ENCODE measurements at places on chromosomes 5 and 9. TPM values are rescaled to one million over a fixed set of nuclear protein-coding genes. Genes with fewer than 3 reads are reported as not detected.

DNA sequence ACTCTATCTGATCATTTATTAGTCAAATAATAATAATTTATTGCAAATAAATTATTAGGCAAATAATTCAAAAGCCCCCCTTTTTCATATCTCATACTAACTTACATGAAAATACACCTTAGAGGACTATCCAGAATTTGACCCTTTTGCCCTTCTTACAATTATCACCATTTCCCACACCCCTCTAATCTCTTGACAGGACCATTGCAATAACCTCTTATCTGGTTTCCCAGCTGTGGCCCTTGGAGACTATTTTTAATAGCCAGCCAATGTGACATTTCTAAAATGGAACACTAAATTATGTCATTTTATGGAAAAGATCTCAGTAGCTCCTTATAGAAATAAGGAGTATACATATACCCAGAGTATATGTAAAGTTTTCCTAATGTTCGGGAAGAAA is 588.4 kb upstream of the COX7C start:
- no peak for DNase-seq

GRCh38 chr5:179862296-179862695 is 3.7 kb upstream of the MRNIP start:
- DNase-seq, result peak; percentile 40

DNA sequence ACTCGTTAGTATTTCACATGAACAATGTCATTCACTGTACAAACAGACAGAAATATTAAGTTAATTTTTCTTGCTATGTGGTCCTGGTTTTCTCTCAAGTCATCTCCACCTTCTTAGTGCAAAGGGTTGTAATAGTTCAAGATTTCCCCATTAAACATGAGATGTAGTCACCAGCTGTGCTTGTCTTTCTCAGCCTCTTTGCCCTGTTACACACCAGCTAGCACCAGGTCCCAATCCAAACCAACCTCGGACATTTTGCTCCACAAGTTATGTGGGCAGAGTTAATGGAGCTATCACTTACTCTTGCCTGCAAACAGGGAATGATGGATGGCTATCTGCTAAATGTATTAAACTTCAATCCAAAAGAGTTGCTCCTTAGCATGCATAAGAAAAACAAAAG is 328.1 kb downstream of the TLE1 start:
- no peak for DNase-seq

DNA sequence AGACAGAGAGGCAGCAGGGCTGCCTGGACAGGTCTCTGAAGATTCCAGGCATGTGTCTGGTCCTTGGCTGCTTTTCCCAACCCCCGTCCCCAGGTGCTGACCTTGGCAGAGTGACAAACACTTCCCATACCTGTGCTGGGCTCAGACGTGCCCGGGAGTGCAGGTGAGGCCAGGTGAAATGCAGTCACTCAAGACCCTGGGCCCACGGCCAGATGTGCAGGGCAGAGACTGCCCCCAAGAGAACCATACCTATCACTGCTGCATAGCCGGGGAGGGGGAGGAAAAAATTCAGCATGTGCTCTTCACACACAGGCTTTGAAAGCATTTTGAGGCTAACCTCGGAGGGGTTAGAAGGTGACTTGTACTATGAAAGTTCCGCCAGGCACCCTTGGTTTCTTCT is 22.6 kb downstream of the CCNJL start:
- no peak for DNase-seq

DNA sequence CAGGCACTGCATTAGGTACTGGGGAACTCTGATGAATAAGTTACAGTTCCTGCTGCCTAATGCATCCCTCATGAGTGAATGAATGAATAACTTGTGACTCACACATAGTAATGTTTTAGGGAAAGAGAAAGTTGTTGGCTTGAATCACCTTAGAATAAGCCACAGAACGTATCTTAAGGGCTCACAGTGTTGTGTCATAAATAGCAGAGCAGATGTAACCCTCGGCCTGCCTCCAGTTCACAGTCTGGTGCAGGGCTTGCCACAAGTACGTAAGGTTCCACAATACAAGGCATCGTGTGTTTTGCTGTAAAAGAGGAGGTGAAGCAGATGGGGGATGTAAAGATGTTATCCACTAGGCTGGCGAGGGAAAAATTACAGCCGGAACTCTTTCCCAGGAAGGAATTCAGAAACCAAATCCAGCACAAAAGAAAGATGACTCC is 218.7 kb downstream of the TRPM3 start:
- peak; percentile 83 for DNase-seq

GRCh38 chr5:56759521-56760216 is 55.7 kb upstream of the MAP3K1 start:
- DNase-seq, result no peak

GRCh38 chr5:54537725-54538124 is 20.2 kb downstream of the SNX18 start:
- DNase-seq, result no peak

DNA sequence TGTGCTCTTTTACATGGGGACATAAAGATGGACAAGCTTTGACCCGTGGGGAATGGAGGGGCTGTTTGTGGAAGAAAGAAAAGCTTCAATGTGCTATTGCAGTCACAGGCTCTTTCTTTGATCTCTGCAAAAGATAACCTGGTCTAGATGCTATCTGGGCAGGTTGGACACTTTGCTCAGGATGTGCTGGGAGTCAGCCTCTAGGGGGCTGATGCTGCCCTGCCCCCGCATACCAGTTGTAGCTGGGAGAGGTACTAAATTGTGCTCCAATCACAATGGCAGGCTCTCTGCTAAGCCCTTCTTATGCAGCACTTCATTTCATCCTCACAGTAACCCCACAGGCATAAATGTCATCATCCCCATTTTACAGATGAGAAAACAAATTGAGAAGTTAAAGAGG is 67.2 kb downstream of the PSD2 start:
- no peak for DNase-seq

- DNase-seq, result no peak
Observed at GRCh38 chr9:98610711-98611110, 98.0 kb downstream of the GABBR2 start.

GRCh38 chr9:78112406-78112805 is 80.8 kb upstream of the GNAQ start:
- no peak for DNase-seq

GRCh38 chr5:78649211-78649695 is 681 bp upstream of the LHFPL2 start:
- no peak for DNase-seq

DNA sequence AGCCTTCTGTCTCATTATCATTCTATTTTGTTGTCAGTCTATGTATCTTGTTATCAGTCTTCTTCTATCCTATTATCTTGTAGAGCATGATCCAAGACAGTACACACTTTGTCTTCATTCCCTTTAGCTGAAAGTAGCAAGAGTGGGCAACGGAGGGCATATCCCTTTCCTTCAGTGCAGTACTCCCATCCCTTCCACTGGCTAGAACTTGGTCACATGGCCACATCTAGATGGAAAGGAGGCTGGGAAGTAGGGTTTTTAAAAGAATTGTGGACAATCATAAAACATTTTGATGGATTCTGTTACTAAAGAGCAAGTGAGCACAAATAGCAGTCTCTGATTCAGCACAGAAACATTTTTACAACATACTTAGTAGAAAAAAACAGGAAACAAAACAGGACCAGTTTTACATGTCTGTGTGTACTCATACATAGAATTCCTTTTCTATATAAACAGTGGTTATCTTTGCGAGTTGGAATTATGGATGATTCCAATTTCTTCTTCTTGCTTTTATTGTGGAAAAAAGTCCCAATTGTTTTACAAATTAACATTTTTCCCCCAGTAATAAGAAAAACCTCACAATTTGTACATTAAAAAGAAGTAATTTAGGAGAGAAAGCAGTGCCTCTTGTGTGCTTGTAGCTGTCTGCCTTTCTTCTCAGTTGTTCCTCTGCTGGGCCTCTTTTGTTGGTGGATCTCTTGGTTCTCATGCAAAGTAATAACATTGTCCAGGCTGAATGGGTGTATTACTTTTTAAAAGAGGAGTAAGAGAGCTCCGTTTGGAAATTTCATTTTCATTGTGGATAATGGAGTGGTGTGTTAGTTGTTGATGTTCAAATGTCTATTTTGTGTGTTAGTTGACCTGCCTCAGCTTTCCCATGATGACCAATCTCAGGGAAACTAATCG is 410.9 kb upstream of the TRPC7 start:
- DNase-seq, result no peak

DNA sequence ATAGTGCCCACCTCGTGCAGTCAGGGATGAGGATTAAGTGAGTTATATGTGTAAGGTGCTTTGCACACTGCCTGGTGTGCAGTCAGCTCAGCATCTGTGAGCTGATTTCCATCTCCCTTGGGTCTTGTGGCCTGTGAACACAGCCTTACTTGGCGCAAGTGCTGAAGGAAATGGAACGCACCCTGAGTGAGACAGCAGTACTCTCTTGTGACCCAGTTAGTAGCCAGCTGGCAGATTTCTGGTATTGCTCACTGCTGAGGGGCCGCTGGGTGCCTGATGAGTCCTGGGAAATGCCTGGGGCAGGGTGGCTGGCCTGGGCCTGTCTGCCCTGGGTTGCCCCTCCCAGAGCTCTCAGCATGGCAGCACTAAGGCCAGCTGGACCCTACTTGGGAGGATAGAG is 90.9 kb upstream of the BOD1 start:
- peak; percentile 86 for DNase-seq

GRCh38 chr9:136443087-136443486 is 3.4 kb upstream of the INPP5E start:
- no peak for DNase-seq

- peak; percentile 97 for DNase-seq
Observed at GRCh38 chr5:180802325-180803180, at the start of gene MGAT1. Gene MGAT1, minus strand, starts transcription at chr5:180802806. Its CDS starts 9,835 bp downstream, at chr5:180792971.

- DNase-seq, result no peak
Observed at GRCh38 chr5:143443330-143443729, 39.8 kb upstream of the NR3C1 start.

GRCh38 chr5:36689225-36689624 is 82.8 kb downstream of the SLC1A3 start:
- no peak for DNase-seq

DNA sequence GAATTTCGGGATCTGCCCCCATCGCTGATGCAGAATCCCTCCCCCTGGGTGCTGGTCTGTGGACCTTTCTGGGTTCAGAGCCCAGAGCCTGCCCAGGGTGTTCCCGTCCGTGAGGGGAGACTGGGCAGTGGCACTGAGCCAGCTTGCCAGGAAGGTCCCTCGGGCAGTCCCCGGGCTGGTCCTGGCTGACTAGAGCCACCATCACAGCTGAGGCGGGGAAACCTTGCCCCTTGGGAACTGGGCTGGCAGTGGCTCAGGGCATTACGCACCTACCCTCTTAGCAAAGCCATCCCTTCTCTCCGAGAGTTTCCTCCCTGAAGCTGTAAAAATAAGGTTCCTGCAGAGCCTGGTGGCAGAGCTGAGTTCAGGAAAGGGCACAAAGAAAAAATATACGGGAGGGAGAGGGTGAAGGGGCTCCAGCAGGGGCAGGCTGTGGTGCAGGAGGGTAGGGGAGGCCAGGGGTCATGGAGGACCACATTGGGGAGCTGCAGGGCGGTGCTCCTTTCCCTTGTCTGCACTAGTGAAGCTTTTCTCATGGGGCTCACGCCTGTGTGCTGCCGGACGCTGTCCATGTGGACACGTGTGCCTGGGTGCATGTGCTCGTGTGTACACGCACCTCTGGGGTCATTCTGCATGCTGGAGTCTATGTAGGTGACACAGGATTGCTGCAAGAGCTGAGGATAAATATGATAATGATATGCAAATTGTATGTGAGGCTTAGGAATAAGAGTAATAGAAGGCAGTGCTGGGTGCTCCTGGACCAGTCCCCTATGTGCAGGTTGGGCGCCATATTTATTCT is 118.9 kb downstream of the LHX2 start:
- no peak for DNase-seq

DNA sequence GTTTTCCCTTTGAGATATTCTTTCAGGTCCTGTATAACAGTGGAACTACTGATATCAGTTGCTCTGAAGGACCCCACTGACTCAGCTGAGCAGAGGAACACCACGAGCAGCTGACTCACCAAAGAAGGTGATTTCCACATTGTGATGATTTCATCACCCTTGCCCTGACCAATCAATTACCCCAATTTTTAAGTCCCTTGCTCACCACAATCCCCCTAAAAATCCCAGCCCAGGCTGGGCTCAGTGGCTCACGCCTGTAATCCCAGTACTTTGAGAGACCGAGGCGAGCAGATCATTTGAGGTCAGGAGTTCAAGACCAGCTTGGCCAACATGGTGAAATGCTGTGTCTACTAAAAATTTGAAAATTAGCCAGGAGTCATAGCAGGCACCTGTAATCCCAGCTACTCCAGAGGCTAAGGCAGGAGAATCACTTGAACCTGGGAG is 125.3 kb upstream of the ABCA1 start:
- DNase-seq, result no peak

DNA sequence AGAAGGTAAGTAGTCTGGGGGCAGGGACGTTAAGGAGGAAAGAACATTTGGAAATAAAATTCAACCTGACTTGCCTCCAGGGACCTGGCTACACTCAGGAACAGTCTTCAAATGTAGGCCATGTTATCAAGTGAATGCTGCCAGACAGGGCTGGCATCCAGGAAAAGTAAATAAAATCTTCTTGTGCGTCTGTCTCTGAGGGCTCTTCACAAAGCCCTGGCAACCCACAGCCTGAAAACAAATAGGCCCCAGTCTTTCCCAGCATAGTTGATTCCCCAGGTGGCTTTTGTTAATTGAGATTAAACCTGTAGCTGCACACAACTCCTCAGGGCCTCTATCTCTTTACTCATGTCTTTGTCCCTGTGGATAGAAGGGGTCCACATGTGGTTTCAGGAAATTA is 55.4 kb downstream of the STK32A start:
- no peak for DNase-seq

DNA sequence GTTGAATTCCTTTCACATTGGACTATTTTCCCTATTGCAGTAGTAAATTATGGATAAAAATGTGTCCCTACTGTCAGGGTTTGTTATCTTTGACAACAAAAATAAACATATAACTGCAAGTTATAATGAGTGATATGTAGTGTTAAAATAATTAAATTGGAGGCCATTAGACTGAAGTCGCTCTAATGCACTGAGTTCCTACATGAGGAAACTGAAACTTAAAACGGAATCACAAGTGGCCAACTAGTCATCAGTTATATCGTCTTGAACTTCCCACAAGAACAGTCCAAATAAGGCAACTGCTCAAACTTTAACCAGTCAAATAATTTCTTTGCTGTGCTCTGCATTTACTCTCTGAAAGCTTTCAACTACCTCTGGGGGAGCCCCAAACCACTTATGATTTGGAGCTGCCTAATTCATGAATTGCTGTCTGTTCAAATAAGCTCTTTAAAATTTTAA is 2.1 kb upstream of the IFT74 start:
- DNase-seq, result no peak

The GDF9 gene
- 0.51 TPM for total RNA-seq

The NACC2 gene
- 73.5 TPM for total RNA-seq

The ZDHHC11B gene
- 9.1 TPM for total RNA-seq

The ANKRD34B gene
- total RNA-seq, result not detected

The SLC6A18 gene
- total RNA-seq, result not detected

The EQTN gene
- total RNA-seq, result not detected

All from posterior vena cava (tissue), 2 donors.